ENCODE measurements at places on chromosomes 16 and 17. TPM values are rescaled to one million over a fixed set of nuclear protein-coding genes. Genes with fewer than 3 reads are reported as not detected.

TOP2A gene
- 0.28 TPM for polyA plus RNA-seq

SGCA gene
- polyA plus RNA-seq: 225 TPM

ZNF469 gene
- 0.76 TPM for polyA plus RNA-seq

C17orf67 gene
- 0.19 TPM for polyA plus RNA-seq

ASPA gene
- 0.88 TPM for polyA plus RNA-seq

MYH2 gene
- not detected for polyA plus RNA-seq
